Stimulated activated CD8-positive, alpha-beta memory T cell treated with anti-CD3 and anti-CD28 coated beads, Interleukin-4, amount 100 ng/mL, for 1 hour (primary cell): ENCODE measurements at places on chromosomes 4 and X.

DNA sequence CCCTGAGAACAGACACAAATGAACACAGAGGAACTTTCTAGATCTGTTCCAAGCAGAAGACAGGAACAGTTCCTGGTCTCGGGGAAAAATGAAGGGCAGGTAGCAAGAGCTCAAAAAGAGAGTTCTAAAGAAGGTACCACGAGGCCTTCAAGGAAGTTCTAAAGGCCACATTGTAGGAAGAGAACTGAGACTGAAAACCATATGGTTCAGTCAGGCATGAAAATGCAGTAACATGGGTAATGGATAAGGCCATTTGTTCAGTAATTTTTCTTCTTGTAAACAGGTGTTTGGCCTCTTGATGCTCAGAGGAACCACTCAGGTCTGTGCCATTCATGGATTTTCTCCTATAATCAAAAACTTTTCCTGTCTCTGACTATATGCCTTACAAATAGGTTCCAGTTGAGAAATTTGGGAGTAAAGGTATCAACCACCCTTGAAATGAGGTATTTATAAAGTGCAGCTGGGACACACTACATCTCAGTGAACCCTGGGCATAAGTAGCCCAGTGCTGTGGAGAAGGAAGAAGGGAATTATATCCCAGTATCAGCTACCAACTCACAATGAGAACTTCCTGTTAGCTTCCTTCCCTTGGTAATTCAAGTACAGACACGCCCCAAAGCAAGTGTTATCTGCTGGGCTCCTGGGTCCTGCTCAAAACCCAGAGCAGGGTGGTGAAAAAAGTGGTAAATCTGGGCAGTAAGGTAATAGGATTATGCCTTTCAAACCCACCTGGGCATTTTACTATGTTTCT lies 277.9 kb downstream of the KLHL13 start:
- no peak for DNase-seq

DNA sequence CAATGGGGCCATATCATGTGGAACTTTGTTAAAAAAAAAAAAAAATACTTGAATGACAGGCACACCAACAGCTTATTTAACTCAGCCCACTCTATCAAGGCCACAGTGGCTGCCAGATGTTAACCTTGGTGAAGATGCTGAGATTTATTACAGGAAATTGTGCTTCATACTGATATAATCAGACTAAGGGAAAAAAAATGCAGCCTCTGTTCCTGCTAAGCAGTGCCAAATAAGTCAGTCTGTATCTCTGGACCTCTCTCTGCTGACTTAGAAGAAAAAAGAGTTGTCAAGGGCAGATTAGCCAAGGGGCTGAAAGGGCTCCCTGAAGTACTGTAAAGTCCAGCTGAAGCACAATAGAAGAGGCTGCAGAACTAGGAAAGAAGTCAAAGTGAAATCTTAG lies 677.7 kb upstream of the HTR2C start:
- DNase-seq: no peak

- no peak for DNase-seq
Observed at GRCh38 chr4:112167794-112168193, 22.5 kb downstream of the FAM241A start.

DNA sequence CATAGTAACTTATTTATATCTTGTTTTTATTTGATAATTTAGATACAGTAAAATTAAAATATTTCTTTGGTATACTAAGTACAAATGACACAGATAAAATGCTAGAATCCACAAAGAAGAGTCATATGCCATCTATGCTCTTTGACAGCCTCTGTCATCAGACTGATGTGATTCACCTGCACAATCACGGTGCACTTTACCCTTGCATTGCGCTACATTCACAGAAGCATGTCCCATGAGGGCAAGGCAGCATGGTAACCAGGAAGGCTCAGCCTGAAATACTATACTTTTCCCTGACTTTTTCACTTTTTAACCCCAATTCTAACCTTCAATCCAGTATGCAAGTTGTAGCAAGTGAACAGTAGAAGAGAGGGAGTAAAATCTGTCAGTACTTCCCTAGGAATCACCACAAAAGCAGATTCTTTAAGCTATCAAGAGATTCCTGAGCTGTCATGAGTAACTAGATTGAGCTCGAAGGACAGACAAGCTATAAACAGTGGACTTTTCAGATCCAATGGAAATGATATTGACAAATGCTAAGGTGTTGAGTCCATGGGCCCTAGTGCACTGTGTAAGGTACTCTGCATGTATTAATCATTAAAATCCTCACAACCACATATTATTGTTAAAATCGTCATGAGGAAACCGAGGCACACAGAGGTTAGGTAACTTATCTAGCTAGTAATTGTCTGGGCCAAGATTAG lies 14.2 kb downstream of the SEC24D start:
- DNase-seq: no peak

- DNase-seq: peak; percentile 19
Observed at GRCh38 chr4:183503497-183504063, 1.3 kb upstream of the ING2 start.
